ENCODE measurements at places on chromosomes 3 and 15. TPM values are rescaled to one million over a fixed set of nuclear protein-coding genes. Genes with fewer than 3 reads are reported as not detected.

DNA sequence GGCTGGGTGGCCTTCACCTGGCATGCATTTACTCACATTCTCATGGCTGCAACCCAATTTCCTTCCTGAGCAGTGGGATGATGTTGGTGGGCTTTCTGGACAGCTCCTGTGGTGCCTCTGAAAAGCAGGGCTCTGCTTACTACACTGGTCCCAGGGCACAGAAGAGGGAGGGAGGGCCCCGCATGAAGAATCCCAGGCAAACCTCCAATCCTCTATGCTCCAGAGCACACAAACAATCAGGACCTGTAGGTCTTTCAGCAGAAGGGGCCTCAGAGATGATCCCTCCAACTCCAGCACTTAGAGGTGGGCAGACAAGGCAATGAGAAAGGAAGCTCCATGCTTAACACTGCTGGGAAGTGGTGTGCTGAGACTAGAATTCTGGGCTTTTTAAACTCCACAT, 231.7 kb upstream of the ICE2 start:
- DNase-seq: no peak

GRCh38 chr3:37559461-37559860, 302.2 kb upstream of the CTDSPL start:
- no peak for DNase-seq

- no peak for DNase-seq
Measured at GRCh38 chr3:69384326-69384725, 1.6 kb downstream of the FRMD4B start.

GRCh38 chr3:37806505-37807200, 55.0 kb upstream of the CTDSPL start:
- no peak for DNase-seq

DNA sequence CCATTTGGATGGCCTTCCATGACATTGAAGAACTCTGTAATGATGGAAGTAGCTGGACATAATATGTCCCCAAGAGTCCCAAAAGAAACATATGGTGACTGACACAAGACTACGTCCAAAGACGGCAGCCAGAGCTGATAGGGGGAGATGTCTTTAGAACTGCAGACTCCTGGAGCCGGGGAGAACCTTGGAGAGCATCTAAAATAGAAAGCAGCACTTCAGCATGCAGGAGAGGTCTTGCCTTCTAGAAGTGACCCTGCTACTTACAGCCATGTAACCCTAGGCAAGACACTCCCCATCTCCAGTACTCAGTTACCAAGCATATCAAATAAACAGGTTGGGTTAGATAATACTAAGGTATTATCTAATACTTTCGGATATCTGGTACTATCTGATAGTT, 143.8 kb upstream of the BCL6 start:
- no peak for DNase-seq

DNA sequence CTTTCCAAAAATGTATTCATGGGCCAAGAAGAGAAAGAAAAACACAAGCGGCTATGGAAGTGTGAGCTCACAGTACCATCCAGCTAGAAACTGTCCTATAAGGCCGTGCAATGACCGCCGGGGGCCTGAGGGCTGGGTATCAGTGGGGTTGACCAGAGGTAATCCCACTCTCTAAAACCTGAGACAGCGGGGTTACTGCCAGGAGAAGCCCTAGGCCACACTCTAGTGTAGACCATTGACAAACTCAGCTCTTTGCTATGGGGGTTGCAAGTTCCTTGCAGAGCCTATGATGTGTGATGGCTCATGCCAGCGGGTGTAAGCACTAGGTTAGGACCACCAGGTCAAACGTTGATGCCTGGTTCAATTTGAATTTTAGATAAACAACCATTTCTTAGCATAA, 25.9 kb upstream of the SLCO2A1 start:
- DNase-seq: no peak

DNA sequence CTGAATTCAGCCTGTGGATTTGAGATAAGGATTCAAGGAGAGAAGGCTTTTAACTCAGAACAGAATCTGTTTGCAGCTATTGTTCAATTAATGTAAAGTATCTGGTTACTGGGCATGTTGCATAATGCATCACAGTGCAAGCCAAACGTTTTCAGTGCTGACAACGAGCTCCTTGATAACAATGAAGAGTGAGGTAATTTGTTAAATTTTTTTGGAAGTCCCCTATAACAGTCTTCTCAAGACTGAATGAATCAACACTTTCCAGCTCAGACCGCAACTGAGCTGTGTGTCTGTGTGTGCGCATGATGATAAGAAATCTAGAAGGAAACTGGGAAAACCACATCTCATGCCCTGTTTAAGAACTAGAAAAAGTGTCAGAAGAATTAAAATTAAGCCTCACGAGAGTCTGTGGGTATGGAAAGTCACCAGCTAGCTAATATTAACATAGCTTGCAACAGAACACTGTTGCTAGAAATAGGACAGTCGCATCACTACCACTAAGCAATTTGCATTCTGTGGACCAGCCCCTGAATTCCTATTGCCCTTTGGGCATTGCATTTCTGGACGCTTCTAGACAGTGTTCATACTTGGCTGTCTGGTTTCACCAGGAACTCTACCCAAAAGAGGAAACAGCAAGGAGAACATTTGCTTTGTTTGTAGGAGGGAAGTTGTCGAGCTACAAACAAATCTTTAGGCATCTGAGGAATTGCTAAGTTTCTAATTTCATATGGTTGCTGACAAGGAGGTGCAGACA, 43.7 kb upstream of the ATP2C1 start:
- DNase-seq: peak; percentile 97

DNA sequence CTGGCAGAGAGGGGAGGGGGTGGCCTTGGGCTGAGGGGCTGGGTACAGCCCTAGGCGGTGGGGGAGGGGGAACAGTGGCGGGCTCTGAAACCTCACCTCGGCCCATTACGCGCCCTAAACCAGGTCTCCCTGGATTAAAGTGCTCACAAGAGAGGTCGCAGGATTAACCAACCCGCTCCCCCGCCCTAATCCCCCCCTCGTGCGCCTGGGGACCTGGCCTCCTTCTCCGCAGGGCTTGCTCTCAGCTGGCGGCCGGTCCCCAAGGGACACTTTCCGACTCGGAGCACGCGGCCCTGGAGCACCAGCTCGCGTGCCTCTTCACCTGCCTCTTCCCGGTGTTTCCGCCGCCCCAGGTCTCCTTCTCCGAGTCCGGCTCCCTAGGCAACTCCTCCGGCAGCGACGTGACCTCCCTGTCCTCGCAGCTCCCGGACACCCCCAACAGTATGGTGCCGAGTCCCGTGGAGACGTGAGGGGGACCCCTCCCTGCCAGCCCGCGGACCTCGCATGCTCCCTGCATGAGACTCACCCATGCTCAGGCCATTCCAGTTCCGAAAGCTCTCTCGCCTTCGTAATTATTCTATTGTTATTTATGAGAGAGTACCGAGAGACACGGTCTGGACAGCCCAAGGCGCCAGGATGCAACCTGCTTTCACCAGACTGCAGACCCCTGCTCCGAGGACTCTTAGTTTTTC, 4.9 kb downstream of the ISL2 start:
- no peak for DNase-seq

Gene PCLAF
- 73.5 TPM for polyA plus RNA-seq

Gene CTXN2
- polyA plus RNA-seq: 0.06 TPM

DNA sequence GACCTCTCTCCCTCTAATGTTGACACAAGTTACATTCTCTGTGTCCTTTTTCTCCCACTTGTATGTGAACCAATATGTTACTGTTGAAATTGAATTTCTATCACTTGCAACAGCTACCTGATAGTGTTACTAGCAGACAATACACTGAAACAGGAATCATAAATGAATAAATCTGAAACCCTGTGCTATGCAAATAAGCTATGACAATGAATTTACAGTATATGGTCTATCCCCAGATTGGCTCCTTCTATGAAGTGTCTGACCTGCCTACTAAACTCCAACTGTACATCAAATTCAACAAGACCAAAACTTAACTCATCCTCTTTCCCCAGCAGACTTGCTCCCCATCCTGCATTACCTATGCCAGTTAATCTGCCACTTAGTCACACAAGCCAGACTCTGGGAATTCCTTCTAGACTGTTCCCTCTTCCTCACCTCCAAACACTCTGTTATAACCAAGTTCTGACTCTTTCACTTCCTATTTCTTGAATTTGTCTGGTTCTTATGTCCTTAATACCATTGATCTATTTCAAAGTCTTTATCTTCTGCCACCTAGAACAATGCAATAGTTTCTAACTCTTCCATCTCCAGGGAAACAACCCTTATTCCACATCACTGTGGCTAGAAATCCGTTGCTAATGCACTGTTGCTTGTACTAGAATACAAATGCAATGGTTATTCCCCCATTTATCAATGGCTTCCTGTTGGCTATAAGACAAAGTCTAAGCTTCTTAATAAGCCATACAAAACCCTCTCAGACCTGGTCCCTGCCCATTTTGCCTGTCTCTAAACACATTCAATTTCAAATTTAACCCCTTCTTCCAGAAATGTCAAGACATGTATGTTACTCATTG, 13.4 kb upstream of the ZNF639 start:
- DNase-seq: no peak

DNA sequence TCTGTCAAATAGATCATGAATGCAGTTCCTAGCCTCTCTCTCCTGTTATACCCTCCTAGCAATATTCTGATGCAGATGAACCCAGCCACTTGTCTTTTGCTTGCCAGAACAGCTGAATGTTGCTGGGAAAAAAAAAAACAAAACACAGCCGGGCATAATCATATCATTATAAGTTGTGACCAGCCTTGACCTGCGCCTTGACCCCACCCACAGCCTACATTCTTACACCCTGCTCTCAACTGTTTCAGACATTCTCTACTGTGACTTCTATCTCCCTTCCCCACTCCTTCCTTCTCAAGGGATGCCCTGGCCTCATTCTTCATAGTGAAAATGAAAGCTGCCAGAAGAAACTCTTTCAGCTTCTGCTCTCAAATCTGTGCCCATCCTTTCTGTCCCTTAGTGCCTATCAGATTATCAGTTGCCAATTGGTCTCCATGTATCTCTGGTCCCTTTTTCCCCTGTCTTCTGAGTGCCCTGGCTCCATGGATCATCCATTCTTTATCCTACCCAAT, 389.1 kb upstream of the TPRG1 start:
- no peak for DNase-seq

DNA sequence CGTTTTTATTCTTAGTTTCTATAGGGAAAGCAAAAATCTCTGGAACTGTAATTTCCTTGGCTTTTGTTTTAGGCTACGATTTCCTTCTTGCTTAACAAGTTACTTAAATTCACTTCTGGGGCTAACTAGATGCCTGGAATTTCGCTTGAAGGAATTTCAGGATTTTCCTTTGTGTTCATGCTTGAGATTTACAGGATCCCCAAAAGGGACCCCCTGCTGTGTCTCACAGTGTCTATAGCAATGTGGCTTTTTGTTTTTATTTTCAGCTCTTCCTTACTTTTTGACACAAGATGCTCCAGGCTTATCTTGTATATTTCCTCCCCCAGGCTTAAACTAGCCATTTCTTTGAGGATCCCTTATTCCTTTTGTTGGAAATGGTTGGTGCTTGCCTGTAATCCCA, 95.5 kb upstream of the DPPA4 start:
- no peak for DNase-seq

- no peak for DNase-seq
Measured at GRCh38 chr3:174620138-174620537, 239.0 kb upstream of the NAALADL2 start.

DNA sequence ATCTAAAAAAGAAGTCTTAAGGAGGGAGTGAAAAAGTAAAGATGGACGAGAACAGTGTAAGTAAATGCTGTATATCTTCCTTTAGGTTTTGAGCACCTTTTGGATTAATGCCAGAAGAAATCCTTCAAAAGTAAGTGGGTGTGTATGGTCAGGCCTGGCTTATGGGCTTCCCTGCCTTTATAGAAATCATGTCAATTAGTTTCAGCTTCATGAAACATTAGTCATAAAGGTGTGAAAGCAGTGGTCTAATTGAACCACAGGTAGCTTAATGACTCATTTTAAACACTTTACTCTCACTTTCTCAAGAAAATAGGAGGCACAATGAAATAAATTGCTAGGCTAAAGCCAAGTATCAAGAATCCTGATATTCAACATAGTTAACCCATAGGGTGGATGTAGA, 467.4 kb upstream of the DPPA4 start:
- DNase-seq: no peak

DNA sequence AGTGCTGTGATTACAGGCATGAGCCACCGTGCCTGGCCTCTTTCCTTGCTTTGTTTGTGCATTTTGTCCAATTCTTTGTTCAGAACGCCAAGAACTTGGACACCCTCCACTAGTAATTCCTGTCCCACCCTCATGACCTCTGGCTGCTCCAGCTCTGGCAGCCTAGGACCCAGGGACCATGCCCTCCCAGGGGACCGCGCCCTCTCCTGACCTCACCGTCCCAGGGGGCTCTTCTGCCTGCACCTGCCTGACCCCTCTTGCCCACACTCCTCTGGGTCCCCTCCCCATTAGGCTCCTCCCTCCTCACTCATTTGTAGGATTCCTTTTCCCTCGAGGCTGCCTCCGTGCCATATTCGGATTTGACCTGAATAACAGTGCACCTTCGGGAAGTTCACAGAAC, 41.1 kb downstream of the FSD2 start:
- DNase-seq: no peak

Gene SHC4
- polyA plus RNA-seq: 1.3 TPM

DNA sequence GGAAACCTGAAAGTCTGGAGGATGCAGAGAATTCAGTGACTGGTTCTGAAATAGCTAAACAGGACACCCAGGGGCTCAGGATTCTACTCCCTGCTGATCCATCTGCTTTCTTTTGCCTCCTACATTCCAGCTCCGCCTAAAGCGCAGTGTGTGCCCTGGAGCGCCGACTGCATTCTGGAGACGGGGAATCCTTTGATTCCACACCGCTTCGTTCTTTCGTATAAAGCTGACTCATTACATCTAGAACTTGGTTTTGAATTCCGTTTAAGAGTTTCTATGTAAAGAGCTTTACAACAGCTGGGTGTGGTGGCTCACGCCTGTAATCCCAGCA, 61.8 kb downstream of the SENP2 start:
- DNase-seq: no peak

DNA sequence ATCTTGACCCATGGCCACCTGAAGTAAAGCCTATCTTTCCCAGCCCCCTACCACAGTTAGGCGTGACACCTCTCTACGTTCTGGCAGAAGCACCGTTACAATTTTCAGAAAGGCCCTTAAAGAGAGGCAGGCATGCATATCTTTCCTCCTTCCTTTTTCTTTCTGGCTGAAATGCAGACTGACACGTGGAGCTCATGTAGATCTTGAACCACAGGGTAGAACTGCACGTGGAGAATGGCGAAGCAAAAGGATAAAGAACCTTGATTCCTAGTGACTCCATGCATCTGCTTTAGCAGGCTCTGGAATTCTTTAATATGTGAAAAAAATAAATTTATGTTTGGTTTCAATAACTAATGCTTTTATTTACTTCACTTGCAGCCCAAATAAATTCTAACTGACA, 166.6 kb downstream of the CPNE4 start:
- no peak for DNase-seq
